ENCODE measurements at places on chromosomes 5 and 9. TPM values are rescaled to one million over a fixed set of nuclear protein-coding genes. Genes with fewer than 3 reads are reported as not detected.

The WNT8A gene
- not detected for total RNA-seq

The PRUNE2 gene
- total RNA-seq: 68.1 TPM

The LHX2 gene
- not detected for total RNA-seq

The PFN3 gene
- total RNA-seq: not detected

The GGTA1 gene
- total RNA-seq: not detected

The GPR150 gene
- total RNA-seq: 0.33 TPM

The BTNL8 gene
- not detected for total RNA-seq

The ELAVL2 gene
- under 0.01 TPM for total RNA-seq

Data from uterine smooth muscle cell (primary cell).